ENCODE measurements at places on chromosomes 5 and 9.

GRCh38 chr5:166750376-166750775 is 1541.1 kb upstream of the WWC1 start:
- no peak for DNase-seq

- DNase-seq, result no peak
These were observed 36.0 kb upstream of the TTC23L start for GRCh38 chr5:34802834-34803563.

DNA sequence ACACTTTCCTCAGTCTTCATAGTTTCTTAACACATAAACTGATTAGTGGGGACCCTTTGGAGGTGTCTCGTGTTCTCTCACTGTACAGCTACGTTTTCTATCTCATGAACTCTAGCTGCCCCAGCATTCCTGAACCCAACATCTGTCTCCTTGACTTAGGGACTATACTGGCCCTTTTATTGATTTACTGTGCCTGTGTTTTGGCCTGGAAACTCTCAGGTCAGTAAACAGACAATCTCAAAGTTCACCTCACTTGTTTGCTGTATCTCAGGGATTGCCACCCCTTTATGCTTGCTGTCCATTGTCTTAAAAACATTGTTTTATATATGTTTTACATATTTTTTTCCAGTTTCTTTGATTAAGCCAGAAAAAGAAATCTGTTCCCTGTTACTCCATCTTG is 222.8 kb downstream of the FAM170A start:
- DNase-seq, result no peak

DNA sequence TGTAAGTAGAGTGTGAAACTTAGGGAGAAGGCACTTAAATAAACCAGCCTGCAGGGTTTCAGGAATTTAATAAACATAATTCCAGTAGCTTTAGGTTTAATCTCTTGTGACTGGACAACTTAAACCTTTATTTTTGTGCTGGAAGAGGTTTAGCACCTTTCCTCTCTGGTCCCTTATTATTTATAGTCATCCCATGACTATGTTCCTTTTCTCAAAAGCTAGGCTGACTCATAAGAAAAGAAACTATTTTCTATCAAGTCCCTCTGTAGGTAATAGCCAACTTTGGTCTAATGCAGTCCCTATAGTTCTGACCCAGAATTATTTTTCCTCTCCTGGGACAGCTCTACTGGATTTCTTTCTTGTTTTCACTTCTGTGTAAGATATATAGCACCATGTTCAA is 588.9 kb downstream of the NR2F1-AS1 start:
- DNase-seq, result no peak

GRCh38 chr5:120605325-120606079 is 141.4 kb downstream of the PRR16 start:
- DNase-seq, result no peak

- no peak for DNase-seq
These were observed 125.6 kb downstream of the ALDH1A1 start for GRCh38 chr9:72826996-72827949.

DNA sequence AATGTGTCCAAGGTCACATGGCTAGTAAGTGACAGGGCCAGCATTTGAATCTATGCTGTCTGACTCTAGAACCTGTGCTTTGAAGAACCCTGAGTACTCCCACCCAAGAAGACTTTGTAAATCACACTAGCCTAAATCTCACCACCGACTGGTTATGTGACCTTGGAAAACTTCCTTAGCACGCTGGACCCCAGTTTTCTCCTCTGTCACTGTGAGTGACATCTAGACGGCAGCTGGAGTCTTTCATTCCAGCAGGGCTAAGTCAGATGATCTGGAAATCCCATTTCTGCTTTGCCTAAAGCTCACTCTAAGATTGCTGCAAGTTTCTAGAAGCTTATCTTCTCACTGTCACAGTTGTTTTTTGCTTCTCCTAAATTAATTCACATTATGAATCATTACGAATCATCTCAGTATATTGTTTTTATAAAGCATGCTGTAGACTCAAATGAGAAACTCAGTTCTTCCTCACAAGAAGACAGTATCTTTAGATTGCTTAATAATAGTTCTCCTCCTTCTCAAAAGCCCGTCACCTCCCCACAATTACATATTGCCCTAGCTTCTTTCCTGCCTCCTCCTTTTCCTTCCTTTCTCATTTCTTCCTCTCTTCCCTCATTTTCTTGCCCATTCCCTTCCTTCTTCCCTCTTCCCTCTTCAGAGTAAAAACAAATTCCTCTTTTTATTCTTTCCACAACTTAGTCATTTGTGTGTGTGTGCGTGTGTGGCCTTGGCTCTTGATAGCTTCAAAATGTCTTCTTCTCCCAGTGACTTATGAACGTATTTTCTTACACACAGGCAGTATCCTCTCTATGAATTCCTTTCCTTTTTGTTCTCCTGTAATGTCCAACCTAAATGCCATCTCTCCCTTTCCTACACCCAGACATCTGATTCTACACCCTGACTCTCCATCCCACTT is 16.8 kb downstream of the ALDOB start:
- DNase-seq, result no peak

- DNase-seq, result no peak
These were observed 71.1 kb upstream of the LRRTM2 start for GRCh38 chr5:138946241-138946623.

GRCh38 chr5:175521313-175521833 is 43.0 kb downstream of the SFXN1 start:
- no peak for DNase-seq

DNA sequence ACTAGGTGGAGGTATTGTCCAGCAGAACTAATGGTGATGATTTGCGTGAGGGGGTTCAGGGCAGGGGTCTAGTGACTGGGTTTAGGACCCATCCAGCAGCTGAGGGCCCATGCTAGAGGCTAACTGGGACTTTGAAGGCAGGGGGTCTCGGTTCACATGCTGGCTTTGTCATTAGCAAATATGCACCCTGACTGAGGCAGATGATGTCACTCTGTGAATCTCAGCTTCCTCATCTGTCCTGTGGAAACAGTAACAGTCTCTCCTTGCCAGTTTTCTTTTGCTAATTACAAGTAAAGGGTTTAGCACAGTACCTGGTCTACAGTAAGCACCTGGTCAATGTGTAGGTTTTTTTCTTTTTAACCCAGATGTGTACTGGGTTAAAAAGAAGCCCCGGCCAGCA is 5.2 kb downstream of the SH2D3C start:
- no peak for DNase-seq

- no peak for DNase-seq
These were observed 183.8 kb upstream of the ITGA1 start for GRCh38 chr5:52603778-52604554.

GRCh38 chr5:175872287-175873087 is 1.1 kb downstream of the CPLX2 start:
- no peak for DNase-seq

- no peak for DNase-seq
These were observed 137.1 kb upstream of the SMIM23 start for GRCh38 chr5:171648279-171649074.

- no peak for DNase-seq
These were observed 245.9 kb downstream of the SH3GL2 start for GRCh38 chr9:17824616-17825264.

GRCh38 chr5:11164531-11165294 is 403.7 kb upstream of the DAP start:
- DNase-seq, result no peak

DNA sequence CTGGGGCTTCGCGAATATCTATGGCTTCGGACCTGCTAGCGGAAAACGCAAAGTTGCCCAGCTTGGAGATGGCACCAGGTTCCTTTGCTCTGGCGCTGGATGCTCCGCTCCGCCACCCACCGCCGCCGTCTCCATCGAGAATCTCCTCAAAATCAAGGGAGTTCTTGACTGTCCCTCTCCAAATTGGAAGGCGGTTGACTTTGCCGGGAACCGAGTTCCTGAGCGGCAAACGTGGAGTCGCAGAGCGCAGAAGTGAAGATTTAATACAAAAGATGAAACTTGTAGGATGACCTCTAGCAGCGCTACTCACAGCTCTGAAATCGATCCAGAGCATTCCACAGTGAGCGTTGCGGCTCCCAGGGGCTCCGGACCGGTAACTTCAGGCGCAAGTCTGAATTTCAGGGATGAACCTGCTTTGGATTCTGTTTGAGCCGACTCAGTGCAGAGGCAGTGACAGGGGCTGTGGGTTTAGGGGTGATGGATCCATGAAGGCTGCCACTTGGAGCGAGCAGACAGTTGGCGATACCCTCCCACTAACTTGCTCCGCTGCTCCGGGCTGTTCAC is 1641.5 kb upstream of the C9orf72 start:
- peak; percentile 66 for DNase-seq

GRCh38 chr9:127119320-127119709 is 3.1 kb downstream of the ANGPTL2 start:
- DNase-seq, result no peak

DNA sequence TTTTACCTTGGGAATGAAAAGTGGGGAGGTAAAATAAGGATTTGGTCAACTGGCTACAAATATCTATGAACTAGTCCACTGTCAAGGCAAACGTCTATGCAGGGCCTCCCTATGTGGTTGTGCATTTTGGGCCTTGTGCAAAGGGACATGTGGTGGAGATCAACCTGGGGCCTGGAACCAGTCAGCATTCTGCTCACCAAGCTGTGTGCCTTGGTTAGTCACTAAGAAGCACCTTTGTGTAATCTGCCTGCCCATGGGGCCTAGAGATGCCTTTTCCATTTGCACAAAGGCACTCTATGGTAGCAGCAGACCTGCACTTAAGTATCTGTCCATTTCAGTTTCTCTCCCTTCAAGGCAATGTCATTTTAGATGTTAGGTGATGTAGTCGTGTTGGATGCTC is 184.0 kb downstream of the GNAQ start:
- DNase-seq, result no peak

DNA sequence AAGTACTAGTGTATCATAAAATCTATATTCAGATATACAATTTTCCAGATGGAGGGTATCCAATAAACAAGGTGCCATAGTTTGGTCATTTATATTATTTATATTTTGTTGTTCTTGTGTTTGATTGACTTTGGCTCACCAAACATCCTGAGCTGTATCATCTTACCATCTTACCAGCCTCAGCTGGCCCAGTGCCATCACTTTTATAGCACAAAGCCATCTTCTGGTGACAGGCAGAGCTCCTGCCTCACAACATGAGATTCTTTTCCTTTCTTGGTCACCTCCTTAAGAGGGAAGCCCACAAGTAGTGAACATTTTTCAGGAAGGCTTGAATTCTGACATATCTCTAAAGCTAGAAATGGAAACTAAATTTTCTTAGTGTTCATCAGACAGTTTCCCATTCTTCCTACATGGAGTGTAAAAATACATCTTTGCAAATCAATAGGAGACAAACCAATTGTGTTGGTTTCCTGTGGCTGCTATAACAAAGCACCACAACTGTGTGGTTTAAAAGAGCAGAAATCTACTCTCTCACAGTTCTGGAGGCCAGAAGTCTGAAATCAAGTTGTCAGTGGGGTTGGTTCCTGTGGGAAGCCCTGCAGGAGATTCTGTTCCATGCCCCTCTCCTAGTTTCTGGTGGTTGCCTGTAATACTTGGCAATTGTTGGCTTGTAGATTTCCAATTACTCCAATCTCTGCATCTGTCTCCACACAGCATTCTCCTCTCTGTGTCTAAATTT is 341.8 kb downstream of the MAN2A1 start:
- no peak for DNase-seq

- no peak for DNase-seq
These were observed 58.8 kb downstream of the SLC1A1 start for GRCh38 chr9:4548811-4549725.

- no peak for DNase-seq
These were observed 63.9 kb upstream of the OR2K2 start for GRCh38 chr9:111393971-111394370.

GRCh38 chr9:92709240-92709639 is 39.3 kb upstream of the IPPK start:
- no peak for DNase-seq

DNA sequence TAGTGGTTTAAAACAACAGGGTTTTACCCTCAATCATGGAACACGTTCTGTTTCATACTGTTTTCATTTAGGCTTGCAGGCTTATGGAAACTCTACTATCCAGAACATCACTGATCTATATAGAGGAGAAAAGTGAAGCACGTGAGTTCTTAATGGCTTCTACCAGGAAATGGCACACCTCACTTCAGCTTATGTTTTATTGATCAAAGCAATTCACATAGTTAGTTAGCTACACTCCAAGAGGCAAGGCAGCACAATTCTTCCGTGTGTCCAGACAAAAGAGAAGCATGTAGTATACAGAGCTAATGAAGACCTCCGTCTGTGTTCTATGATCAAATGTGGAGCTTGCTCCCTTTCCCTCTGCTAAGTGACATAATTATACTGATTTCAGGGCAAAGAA is 353.3 kb upstream of the CD180 start:
- DNase-seq, result no peak

DNA sequence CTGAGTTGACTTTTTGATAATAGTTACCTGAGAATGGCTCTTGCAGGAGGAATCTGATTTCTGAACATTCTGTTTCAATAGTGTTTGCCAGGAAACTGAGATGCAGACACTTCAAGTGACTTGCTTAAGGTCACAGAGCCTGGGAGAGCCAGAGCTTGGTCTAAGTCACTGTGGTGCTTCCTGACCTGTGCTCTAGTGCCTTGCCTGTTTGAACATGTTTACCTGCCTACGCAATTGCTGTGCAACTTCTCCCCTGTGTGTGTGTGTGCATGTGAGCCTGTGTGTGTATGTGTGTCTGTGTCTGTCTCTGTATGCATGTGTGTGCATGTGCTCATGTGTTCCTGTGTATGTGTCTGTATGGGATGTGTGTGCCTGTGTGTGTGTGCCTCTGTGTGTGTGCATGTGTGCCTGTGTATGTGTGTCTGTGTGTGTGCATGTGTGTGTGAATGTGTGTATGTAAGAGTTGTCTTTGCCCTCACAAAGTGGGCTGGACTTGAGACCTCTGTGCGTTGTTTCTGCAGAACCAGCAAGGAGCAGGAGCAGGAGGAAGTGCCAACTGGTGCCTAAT is 185.8 kb downstream of the GADD45G start:
- DNase-seq, result no peak

DNA sequence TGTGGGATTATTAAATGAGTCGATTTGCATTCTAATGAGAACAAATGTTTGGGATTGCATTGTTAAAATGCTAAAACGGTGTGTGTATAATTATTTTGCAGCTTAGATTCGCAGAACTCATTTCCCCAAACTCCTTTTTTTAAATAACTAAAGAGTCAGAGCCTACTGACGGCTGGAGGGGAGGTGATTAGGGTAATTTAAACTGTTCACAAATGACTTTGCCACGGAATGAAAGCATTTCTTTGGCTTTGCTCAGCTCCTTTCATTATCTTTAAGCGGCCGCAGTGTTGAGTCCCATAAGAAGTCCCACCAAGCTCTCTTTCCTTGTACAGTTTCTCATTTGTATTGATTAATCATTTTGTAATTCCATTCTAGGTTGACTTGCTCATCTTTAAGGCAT is 1632.8 kb downstream of the MAT2B start:
- no peak for DNase-seq

DNA sequence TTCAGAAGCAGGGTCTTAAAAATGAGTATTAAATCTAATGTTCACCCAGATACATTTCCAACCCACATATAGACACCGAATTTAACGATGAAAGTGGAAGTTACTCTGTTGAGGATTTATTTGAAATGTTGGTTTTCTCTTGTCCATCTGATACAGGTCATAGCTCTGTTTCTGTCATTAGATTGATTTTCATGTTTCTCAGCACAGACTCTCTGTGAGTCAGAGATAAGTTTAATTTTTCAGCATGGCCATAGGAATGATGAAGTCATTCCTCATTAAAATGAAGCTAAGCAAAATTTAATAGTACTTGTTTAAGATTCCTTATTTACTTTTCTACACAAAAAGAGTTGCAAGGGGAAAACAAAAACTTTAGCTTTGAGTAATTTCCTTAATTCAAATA is 38.8 kb downstream of the GHR start:
- no peak for DNase-seq

Data from left forelimb (tissue), 1 donor.